ENCODE measurements at places on chromosomes 2 and 18. TPM values are rescaled to one million over a fixed set of nuclear protein-coding genes. Genes with fewer than 3 reads are reported as not detected.

ACTG2 gene
- not detected for total RNA-seq

UGT1A4 gene
- not detected for total RNA-seq

ARHGAP15 gene
- total RNA-seq = 182 TPM

LYG2 gene
- total RNA-seq = not detected

DSC1 gene
- not detected for total RNA-seq

MPP4 gene
- total RNA-seq = 0.15 TPM

CHRNG gene
- not detected for total RNA-seq

MYO5B gene
- total RNA-seq = 0.27 TPM

ELOA2 gene
- total RNA-seq = not detected

TDRD15 gene
- not detected for total RNA-seq

GPR39 gene
- not detected for total RNA-seq

LRRFIP1 gene
- total RNA-seq = 217 TPM

NPHP1 gene
- total RNA-seq = 0.15 TPM

DLGAP1 gene
- 0.44 TPM for total RNA-seq

ASB18 gene
- not detected for total RNA-seq

CBLN2 gene
- total RNA-seq = not detected

NEU2 gene
- total RNA-seq = not detected
